T-helper 1 cell (primary cell): ENCODE measurements at places on chromosomes 16 and 17.

GRCh38 chr17:39198186-39198566, 707 bp upstream of the CACNB1 start:
- no peak for DNase-seq

GRCh38 chr16:229731-230281, 557 bp upstream of the LUC7L start:
- DNase-seq, result no peak

- no peak for DNase-seq
Observed at GRCh38 chr17:70238228-70238627, 68.9 kb downstream of the KCNJ2 start.

GRCh38 chr17:70290770-70291169, 121.4 kb downstream of the KCNJ2 start:
- no peak for DNase-seq

GRCh38 chr17:57033296-57033695, 51.8 kb upstream of the AKAP1 start:
- no peak for DNase-seq

DNA sequence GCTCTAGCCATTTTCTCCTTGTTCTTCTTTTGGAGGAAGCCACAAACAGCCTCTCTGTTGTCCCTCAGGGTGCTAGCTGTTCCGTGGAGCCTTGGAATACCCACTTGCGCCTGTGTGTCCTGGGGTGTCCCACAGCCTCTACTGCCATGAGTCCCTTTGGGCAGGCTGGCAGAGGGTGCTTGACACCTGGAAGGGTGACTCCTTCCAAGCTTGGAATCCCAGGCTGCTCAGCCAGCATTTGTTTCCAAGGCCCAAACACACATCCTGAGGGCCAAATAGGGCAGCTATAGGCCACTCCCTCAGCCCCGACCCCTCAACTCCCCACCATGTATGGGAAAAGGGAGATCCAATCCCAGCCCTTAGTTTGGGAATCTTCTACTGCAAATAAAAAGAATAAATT, 14.9 kb downstream of the ZNHIT3 start:
- DNase-seq, result no peak

- DNase-seq, result no peak
Observed at GRCh38 chr17:65547253-65547670, 14.2 kb downstream of the AXIN2 start.

DNA sequence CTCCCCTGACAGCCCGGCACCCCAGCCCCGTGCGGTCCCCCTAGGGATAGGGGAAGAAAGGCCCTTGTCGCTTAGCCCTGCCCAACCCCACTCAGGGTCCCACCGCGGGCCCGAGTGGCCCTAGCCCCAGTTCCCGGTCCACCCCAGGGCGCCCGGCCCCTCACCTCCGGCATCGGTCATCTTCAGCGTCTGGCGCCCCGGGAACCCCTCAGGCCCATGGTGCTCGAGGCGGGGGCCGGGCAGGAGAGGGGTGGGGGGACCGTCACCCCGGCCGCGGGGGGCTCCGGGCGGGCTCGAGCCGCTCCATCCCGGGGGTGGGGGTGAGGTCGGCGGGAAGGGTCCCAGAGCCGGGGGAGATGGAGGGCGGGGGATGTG, 620 bp downstream of the SAMD14 start:
- DNase-seq, result no peak

GRCh38 chr17:3532106-3532858, 25.3 kb downstream of the TRPV3 start:
- DNase-seq, result no peak

GRCh38 chr16:20897922-20898321, 2.2 kb downstream of the DCUN1D3 start:
- no peak for DNase-seq

GRCh38 chr17:58041161-58041560, 34.1 kb upstream of the SRSF1 start:
- DNase-seq, result no peak

- no peak for DNase-seq
Observed at GRCh38 chr16:27429981-27430441, 28.0 kb downstream of the IL21R start.

DNA sequence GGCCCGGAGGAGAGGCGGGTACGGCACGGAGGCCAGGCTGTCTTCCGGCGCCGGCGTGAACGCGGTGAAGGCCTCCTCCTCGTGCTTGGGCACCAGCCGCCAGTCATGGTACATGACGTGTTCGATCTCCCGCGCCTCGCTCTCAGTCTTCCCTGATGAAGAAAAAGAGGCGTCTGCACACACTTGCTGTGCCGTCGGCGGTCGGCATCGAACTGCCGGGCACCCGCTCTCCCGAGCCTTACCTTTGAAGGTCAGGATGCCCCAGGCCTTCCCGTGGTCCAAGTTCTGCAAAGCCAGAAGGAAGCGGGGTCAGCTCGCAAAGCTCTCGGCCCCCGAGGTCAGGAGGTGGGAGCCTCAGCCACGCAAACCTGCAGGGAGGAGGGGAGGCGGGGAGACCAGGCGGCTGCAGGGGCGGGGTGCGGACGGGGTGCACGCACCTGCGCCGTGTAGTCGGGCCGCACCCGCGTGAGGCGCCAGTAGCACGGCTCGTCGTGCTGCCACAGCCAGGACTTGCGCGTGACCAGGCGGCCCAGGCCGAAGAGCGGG, at the start of gene EME2:
TSS of gene EME2 (plus strand) at position 449 of the 546 bp plus-strand sequence. CDS start 418 bp downstream, outside the sequence.
- no peak for DNase-seq

- no peak for DNase-seq
Observed at GRCh38 chr17:49012769-49013255, 15.6 kb downstream of the IGF2BP1 start.

DNA sequence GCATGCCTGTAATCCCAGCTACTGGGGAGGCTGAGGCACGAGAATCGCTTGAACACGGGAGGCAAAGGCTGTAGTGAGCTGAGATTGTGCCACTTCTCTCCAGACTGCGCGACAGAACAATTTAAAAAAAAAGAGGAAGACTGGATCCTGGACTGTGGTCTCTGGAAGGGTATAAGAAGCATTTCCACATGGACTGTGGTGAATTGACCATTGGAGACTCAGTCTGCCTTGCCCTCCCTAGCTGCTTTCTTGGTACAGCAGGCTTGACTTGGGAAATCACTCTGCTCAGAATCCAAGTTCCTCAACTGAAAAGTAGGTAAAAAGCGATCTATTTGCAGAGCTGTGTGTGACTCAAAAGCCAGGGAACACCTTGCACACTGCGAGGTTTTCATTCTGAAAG, 1.0 kb upstream of the MGRN1 start:
- DNase-seq, result no peak

DNA sequence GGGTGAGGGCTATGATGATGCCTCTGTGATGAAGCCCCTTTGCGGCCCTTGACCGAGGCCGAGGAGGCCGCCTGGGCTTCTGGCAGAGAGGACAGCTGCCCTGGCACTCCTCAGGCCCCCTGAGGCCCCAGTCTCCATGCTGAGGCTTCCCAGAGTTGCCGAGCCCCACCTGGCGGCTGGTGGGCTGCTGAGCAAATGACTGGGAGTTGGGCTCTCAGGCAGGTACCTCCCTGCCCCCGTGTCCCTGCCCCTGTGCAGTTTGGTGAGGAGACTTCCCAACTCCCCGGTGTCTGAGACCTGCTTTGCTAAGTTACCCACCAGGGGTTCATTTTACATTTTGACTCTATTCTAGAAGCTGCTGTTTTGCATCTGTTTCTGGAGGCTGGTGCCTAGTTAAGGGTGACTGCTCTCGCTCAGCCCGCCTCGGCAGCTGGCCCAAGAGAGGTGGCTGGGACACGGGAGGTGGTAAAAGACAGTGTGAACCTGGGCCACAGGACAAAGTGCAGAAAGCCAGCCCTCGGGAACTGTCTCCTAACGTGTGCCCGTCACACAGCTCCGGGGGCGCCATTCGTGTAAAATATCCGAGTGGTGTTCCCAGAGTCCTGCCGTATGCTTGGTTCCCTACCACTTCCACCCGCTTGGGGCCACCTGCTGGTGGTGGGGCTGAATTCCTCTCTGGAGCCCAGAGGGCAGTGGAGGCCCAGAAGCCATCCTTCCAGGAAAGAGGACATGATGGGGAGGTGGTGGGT, 134.5 kb downstream of the RAB11FIP4 start:
- no peak for DNase-seq

DNA sequence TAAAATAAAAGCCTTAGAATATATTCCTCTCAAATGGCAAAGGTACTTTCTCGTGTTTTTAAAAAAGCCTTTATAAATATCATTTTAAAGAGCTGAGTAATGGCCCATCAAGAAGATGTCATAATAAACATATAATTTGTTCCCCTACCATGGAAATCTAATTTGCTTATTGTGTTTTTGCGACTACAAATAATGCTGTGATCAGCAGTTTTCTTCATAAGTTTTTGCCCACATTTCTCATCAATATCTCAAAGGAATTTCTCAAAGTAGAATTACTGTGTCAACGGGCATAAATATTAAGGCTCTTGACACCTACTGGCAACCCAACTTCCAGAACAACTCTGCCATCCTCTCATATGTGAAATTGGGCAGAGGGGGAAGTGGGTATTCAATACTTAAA, 17.5 kb downstream of the ZNF18 start:
- DNase-seq, result no peak

GRCh38 chr16:57532266-57532625, 4.1 kb downstream of the CCDC102A start:
- no peak for DNase-seq

- DNase-seq, result no peak
Observed at GRCh38 chr16:85612191-85612800, 826 bp upstream of the GSE1 start.

- no peak for DNase-seq
Observed at GRCh38 chr17:67375054-67375427, 2.0 kb upstream of the PITPNC1 start.

DNA sequence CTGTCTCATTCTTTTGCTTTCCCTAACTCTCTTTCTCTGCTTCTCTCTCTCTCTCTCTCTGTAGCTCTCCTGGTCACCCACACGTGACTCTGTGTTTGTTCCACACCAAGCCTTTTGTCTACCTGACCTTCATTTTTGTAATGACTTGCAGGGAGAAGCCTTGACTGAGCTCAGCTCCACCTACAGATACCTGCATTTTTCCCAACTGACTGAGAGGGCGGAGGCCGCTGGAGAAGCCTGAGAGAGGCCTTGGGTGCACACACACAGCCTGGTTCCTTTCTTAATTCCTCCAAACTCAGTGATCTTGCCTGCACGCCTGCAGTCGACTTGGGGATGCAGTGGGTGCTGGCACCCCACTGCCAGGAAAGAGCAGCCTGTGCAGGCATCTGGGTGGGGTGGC, 68.8 kb downstream of the LYRM1 start:
- DNase-seq, result no peak

GRCh38 chr17:20996724-20997615, 45.8 kb downstream of the USP22 start:
- DNase-seq, result no peak

DNA sequence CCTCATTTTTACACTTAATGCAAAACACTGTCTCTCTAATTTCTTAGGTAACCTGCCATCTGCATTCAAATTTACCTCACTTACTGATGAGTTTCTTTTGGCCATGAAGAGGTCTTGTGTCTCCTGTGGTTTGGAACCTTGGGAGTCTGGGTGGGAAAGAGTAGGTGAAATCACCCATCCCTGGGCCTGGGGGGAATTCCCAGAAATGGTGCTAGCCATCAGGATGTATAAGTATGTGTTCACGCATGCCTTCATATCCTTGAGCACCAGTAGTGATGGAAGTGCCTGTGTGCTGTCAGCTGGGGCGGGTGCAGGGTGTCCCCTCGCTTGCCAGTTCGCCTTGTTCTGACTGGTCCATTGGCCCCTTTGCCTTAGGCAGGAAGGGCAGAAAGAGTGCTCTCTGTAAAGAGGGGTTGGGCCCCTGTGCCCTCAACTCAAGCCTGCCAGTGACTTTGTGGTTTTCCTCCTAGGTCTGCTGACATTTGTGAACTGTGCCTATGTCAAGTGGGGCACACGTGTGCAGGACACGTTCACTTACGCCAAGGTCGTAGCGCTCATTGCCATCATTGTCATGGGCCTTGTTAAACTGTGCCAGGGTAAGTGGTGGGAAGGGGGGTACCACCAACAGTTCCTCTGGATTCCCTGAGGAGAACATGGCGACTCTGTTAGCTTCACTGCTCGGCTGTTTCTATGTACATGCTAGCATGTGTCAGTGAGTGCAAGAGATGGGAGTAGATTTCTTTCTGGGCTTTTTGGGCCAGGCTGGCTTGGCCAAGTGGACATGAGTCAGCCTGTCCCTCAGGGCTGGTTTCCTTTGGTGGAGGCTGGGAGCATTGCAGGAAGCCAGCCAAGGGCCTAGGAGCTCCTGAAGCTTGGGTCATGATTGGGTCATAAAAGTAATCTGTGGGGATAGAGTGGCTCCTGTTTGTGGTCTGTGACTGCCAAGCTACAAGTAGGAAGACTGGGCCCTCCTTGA, 23.2 kb downstream of the SLC7A6OS start:
- peak; percentile 23 for DNase-seq

DNA sequence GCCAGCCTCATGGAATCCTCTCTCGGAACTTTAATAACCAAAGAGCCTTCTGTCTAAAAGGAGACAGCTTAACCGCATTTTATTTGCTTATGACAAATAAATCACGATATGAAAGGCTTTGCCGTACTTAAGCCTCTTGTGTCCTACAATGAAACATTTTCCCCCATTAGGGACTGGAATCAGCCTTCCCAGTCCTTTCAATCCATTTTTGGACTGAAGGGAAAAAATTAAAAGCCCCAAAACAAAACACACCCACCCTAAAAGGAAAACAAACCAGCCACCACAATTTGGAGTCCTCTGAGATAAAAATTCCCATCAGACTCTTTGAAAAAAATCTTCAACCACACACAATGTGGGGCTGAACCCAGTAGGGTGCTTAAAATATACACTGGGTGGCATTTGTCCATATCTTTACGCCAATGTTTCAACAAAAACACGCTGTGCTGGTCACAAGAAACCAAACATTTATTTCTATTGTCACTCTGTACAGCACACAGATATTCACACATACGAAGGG, 3.0 kb downstream of the HOXB4 start:
- DNase-seq, result no peak

GRCh38 chr17:33492731-33493265, 199.7 kb upstream of the ASIC2 start:
- no peak for DNase-seq

DNA sequence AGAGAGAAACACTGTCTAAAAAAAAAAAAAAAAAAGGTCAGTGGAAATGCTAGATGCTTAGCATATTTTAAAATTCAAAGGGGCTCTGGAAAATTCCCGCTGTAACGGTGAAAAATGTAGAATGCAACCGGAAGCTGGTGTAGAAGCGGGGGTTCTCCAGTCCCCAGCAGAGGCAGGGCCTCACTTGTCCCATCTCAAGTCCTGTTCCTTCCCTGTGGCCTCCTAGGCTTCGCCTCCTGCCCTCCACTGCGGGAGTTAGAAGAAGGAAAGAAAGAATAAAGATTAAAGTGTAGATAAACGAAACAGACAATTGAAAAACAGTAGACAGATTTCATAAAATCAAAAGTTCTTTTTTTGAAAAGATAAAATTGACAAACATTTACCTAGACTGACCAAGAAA, 14.8 kb upstream of the ZNF287 start:
- no peak for DNase-seq

GRCh38 chr17:58641887-58642311, 49.9 kb downstream of the TEX14 start:
- DNase-seq, result no peak

- no peak for DNase-seq
Observed at GRCh38 chr17:81551458-81552243, 502 bp downstream of the FAAP100 start.

GRCh38 chr17:73099511-73099910, 7.0 kb upstream of the SLC39A11 start:
- no peak for DNase-seq
